ENCODE measurements at places on chromosomes 16 and 17.

DNA sequence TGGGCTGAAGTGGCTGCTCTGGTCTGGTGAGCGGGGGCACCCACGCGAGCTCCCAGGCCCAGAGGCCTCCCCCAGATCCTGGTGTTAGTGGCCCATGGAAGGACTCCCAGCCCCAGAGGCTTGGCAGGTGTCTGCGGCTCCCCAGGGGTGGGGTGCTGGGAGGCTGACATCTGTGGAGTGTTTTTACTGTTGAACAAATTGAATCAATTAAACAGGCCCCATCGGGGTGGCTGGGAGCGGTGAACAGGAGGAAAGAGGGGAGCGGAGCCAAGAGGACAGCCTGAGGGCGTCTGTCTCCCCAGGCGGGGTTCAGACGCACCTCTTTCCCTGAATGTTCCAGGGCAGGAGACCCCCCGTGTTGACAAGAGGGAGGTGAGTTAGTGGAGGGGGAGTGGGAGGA is 29.9 kb downstream of the ACTG1 start:
- no peak for DNase-seq

DNA sequence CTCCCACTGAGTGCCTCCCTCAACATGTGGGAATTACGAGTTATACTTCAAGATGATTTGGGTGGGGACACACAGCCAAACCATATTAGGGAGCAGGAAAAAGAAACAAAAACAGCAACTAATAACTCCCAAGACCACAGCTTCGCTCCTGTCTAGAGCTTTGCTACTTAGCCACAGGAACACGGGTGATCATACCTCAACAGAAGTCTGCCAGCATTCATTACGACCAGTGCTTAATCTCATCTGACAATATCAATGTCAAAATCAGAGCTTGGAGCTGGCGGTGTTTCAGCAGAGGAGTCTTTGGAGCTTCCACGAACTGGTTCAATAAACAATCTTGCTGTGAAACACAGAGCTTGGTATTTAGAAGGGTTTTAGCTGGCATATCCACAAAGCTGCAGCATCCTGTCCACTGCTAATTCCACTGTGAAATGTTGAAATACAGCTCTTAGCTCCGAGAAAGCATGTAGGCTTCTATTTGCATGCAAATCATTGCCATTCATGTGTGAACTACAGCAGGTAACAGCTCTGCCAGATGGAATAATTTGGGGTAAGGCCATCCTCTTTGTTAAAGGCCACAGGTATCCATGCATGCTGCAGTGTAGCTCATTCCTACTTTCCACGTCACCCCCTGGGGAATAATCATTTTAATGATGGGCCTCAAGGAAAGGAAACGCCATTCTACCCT is 128.4 kb upstream of the GOT2 start:
- no peak for DNase-seq

DNA sequence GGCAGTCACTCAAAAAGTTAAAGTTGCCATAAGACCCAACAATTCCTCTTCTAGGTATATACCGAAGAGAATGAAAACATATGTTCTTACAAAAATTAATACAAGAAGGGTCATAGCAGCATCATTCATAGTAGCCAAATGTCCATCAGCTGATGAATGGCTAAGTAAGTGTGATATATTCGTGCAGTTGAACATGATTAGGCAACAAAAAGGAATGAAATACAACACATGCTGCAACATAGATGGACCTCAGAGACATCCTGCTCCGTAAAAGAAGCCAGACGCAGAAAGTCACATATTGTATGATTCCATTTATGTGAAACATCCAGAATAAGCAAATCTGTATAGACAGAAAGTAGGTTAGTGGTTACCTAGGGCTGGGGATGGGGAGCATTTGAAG is 229.4 kb upstream of the CACNG5 start:
- DNase-seq = no peak

DNA sequence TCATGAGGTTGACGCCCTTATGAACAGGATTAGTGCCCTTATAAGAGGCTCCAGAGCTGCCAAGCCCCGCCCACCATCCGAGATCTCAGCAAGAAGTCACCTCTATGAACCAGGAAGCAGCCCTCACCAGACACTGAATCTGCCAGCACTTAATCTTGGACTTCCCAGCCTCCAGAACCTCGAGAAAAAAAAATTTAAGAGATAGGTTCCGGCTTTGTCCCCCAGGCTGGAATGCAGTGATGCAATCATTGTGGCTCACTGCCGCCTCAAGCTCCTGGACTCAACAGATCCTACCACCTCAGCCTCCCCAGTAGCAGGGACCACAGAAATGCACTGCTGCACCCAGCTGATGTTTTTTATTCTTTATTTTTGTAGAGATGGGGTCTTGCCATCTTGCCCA is 22.5 kb upstream of the ADCY9 start:
- no peak for DNase-seq

GRCh38 chr16:2009164-2009711 is 383 bp downstream of the ZNF598 start:
- DNase-seq = no peak

- DNase-seq = no peak
Measured at GRCh38 chr17:61877837-61878236, 14.5 kb upstream of the BRIP1 start.

DNA sequence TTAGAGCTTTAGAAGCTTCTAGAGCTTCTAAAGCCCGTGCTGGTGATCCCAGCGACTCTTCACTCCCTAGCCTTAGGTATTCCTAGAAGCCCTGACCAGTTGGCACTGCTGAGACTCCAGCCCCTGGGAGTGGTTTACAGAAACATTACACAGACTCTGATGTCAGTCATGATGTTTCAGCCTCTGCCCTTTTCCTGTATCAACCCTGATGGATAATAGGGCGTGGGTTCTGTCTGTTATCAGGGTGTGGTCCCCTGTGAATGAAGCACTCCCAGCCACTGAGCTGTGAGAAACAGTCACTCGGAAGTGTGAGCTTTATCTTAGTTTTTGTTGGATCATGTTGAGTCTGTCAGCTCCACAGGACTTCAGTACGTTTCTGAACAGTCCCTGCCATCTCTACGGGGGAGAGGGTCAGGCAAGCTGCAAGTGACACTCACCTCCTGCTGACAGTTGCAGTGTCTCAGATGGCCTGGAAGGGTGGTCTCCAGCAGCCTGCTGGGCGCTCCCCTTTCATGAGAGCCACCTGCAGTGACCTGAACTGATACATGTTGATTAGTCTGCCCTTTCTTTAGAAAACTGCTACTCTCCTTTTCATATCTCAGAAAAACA is 12.8 kb downstream of the GOSR2 start:
- DNase-seq = no peak

DNA sequence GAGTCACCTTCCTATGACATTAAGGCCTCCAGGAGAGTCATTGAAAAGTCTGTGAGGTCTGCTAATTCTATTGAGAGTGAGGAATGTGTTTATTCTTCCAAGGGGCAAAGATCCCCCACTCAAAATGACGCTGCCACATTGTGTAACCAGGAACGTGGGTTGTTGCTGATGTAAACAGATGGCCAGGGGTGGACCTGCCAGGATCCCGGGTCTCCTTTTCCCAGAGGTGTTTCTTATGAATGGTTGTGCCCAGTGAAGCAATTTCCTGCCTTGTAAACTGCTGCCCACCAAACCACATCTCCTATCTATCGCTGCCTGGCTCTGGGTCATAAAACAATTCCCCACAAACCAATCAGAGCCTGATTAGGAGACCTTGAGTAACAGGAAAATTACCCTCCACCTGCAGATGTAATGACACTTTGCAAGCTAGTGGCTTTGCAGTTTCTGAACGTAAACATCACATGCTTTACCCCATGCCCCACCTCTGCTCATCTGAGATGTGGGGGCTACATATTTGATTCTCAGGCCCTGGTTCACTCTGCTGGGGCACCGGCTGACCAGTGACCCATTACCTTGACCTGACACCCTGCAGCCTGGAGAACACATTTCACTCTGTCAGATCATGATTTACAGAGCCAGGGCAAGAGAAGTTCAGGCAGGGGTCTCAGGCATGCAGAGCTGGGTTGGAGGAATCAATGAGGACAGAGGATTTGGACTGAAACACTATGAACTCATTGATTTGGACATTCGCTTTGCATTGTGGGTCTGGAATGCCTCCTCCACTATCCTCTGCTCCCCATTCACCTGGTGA is 33.1 kb upstream of the DDX52 start:
- no peak for DNase-seq

GRCh38 chr16:57127037-57127763 is 34.8 kb downstream of the CPNE2 start:
- no peak for DNase-seq

- no peak for DNase-seq
Measured at GRCh38 chr17:50457621-50458020, 11.1 kb downstream of the CHAD start.

GRCh38 chr16:56279132-56279531 is 87.8 kb downstream of the GNAO1 start:
- no peak for DNase-seq

DNA sequence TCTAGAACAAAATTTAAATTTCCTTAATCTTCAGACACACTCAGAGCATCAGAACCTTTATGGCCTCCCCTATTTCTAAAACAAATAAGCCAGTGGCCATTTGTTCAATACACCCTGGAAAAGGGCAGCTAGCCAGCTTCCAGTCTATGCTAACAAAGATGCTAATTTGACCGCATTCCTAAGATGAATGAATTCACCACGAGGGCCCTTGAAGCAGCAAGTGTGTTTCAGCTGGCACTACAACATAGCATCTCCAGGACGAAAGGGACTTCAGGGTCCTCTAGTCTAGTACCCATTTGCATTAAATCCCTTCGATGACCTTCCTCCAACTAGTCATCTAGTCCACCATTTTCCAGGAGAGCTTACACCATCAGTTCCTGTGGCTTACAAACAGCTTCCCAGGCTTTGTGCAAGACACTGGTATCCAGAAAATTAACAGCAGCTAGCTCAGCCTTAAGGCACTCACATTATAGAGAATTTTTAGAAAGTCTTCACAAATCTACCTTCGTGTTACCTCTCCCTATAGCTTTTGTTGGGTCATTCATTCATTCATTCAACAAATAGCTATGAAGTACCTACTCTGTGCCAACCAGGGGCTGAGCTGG is 10.9 kb downstream of the KRT37 start:
- no peak for DNase-seq

GRCh38 chr17:48054238-48055185 is 6.4 kb downstream of the NFE2L1 start:
- DNase-seq = no peak

DNA sequence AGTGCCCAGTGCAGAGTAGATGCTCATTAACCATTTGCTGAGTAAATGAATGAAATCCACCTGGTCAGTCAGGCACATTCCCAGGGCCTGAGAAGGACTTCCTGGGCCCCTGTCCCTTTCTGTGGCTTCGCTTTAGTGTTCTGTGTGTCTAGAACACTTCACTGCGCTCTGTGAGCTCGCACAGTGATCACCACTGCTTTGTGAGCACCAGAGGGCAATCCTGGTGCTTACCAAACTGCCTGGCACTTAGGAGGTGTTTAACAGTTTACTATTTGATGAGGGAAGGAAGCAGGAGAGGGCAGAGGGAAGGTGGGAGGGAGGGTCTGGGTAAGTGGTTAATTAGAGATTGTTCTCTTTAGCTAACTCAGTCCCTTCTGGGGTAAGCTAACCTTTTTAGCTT is 26.2 kb downstream of the SALL1 start:
- no peak for DNase-seq

GRCh38 chr17:70868149-70868548 is 698.8 kb downstream of the KCNJ2 start:
- DNase-seq = no peak

DNA sequence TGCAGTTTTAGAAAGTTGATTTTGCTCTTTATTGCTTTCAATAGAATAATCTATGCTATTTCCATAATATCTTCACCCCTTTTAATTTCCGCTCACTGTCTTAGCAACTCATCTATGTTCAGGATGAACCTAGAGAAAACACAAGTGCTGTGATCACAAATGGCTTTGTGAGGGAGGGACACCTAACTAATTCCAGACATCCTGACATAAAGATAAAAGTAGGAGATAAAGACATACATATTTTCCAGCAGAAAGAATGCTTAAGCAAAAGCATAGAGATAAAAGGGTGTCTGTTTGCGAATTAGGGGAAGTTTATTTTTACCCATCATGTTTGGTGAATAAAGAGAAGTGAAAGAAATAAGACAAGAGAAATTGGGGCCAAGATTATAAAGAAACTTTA is 254.2 kb downstream of the KCNJ2 start:
- no peak for DNase-seq
